ENCODE measurements at places on chromosomes 3 and 15.

GRCh38 chr3:166291186-166291955 is 454.1 kb upstream of the BCHE start:
- DNase-seq: no peak

- DNase-seq: no peak
Measured at GRCh38 chr3:188067932-188068331, 86.0 kb upstream of the LPP start.

DNA sequence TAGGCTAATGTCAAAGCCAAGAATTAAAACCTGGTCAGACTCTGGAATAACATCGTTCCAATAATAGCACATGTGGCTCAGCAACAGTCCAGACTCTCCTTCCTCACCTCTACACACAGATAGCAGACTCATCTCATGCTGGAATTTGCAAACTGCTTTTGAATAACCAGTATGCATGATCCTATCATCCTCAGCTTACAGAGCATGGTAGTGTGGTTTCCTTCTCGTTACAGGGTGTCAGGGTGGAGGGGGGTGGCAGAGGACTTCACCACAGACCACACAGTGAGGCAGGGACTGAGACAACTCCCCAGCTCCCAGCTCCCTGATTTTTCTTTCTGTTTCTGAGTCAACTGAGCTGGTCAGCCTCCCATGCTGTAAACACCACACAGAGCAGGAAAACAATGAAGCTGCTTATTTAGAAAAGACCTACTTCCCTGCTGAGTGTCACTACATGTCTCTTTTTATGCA is 101.6 kb downstream of the RPL22L1 start:
- DNase-seq: no peak

DNA sequence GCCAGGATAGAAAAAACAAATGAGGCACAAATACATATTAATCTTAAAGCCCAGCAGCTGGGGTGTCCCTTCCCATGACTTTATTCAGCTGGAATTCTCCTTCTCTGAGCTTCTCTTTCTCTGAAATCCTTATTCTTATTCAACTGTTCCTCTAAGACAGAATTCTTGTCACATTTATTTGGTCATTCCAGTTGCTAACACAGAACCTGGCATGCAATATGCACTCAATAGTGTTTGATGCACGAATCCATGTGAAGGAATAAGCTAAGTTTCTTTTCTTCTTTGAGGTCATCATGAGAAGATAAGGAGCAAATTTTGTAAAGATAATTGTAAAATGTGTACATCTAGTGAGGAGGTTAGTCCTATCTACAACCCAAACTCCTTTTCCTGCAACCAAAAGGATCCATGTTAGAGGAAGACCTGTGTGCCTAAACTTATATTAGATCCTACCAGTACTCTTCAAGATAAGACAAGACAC is 154.2 kb upstream of the KCNMB2 start:
- no peak for DNase-seq

DNA sequence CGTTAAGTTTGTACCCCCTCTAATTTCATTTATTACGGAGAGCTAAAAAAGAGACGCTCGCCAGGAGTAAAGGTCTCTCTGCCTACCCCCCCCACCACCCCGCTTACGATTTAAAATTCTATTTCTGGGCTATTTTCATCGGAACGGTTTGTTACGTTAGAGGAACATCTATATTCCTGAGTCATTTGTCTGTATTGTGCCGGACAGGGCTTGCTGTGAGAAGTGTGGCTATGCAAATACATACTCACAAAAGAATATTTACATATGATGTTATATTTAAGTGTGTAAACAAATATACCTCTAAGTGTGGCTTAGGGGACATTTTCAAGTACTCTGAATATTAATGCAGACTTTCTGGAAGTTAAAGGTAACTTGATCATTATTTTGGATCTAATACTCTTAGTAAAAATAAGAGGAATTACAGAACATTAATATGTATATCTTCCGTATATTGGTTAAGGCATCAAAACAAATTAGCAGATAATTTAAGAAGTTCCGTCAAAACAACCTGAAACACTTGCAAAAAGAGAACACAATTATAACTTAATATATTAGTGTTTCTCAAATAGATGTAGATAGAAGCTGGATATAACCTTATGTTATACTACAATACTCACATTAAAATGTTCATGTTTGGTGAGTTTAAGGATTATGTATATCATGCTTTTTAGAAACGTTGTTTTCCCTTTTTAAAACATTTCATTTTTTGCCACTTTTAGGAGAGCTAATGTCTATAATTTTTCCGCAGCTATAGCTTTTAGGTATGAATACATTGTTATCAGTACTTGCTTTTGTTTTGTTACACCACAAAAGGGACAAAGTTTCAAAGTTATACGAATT is 1.6 kb upstream of the SHOX2 start:
- no peak for DNase-seq

GRCh38 chr3:41574900-41575299 is 375.6 kb downstream of the CTNNB1 start:
- DNase-seq: no peak

- no peak for DNase-seq
Measured at GRCh38 chr15:52243697-52244555, 51.7 kb downstream of the MYO5C start.

DNA sequence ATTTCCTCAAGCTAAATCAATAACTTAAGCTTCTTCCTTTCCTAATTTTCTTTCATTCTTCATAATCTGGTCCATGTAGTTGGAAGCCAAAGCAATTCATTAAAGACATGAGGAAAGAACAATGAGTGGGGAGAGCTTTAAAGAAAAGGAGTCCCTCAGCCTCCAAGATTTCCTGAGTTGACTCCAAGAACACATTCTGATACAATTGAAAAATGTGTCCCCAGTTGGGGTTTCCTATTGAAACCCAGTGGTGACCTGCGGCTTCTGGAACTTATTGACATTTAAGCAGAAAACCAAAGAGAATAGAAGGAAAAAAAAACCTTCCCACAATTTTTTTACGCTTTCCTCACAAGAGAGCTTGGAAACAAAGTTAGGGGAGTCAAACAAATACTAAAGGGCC is 37.0 kb downstream of the ATP8B4 start:
- no peak for DNase-seq

- no peak for DNase-seq
Measured at GRCh38 chr15:59159210-59159609, 47.4 kb upstream of the LDHAL6B start.

GRCh38 chr3:143753006-143753405 is 95.3 kb downstream of the SLC9A9 start:
- no peak for DNase-seq

DNA sequence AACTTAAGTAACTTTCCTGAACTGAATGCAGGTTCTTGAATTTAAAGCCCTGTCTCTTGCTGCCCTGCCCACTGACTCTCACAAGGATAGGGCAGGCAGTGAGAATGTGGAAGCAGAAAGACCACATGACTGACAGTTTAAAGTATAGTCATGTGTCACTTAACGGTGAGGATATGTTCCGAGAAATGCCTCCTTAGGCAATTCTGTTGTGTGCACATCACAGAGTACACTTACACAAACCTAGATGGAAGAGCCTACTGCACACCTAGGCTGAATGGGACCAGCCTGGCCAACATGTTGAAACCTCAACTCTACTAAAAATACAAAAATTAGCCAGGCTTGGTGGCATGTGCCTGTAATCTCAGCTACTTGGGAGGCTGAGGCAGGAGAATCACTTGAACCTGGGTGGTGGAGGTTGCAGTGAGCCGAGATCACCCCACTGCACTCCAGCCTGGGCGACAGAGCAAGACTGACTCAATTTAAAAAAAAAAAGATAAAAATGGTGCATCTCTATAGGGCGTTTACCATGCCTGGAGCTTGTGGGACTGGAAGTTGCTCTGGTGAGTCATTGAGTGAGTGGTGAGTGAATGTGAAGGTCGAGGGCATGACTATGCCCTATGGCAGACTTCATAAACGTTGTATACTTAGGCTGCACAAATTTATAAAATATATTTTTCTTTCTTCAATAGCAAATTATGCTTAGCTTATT is 18.9 kb upstream of the COPG1 start:
- DNase-seq: no peak

DNA sequence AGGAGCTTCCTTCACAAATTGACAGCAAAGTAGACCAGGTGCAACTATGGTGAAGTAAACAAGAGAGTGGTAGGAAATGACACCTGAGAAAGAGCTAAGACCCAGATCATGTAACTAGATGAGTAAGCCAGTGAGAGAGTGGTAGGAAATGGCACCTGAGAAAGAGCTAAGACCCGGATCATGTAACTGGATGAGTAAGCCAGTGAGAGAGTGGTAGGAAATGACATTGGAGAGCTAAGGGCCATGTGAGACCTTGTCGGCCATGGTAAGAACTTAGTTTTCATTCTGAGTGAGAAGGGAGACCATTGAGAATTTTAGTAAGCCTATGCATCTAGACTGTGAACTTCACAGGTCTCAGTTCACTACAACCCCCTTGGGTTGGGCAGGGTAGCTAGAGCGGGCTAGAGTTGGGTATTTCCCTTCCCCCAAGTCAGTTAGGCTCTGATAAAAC is 5.4 kb upstream of the SENP7 start:
- no peak for DNase-seq

DNA sequence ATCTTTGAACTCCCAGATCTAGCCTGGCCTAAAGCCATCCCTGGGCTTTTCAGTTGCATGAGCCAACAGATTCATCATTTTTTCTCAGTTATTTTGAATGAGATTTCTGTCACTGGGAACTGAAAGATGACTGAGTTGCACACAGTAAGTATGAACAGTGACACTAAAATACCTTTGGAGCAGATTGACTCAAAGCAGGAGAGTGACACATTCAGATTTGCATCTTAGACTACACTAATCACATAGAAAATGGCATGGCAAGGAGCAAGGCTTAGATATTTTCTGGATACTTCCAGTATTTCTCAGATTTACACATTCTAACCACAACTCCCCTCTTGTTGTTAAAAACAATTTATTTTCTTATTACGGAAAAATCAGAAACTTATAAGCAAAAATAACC is 32.8 kb downstream of the SEC62 start:
- DNase-seq: no peak

DNA sequence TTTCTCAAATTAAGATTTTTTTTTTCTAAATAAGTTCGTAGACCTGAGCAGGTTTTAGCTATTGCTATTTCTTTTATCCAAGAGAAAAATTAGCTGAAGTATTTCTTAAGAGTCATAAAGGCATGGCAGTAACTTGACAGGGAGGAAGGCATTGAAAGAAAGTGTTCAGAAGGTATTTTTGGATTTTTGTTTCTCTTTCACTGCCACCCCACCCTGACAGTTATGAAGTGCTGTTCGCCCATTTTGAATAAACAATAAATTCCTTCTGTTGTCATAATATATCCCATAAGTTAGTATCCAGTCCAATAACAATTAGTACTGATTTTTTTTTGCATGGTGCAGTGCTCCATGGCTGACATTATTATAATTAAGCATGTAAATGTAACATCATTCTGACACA is 363.0 kb downstream of the NR2F2 start:
- no peak for DNase-seq

- peak; percentile 85 for DNase-seq
Measured at GRCh38 chr15:47717036-47717612, at the start of gene SEMA6D. TSS of gene SEMA6D (plus strand) at chr15:47717505. CDS start at chr15:47759799, 42,294 bp downstream.

DNA sequence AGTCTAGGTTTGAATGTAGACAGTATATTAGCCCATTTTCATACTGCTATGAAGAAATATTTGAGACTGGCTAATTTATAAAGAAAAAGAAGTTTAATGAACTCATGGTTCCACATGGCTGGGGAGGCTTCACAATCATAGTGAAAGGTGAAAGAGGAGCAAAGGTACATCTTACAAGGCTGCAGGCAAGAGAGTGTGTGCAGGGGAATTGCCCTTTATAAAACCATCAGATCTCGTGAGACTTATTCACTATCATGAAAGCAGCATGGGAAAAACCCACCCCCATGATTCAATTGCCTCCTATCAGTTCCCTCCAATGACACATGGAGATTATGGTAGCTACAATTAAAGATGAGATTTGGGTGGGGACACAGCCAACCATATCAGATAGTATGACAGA is 440.1 kb upstream of the ARHGEF26 start:
- no peak for DNase-seq

GRCh38 chr15:31179693-31180092 is 78.2 kb upstream of the TRPM1 start:
- no peak for DNase-seq

DNA sequence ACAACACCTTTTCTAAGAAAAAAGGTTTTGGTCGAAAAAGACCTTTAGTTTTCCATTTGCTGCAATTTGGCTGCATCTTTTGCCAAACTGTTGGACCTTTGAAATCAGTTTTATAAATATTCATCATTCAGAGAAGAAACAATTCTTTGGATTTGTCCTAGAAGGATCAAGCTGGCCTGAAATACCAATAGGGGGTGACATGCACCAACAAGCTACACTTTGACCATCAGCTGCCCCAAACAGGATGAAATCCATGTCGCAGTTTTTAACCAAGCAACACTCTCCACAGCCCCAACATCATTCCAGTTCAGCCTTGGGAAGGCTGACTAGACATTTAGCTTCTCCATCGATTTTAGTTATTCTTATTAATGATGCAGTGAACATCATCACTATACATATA is 9.8 kb downstream of the RPL15 start:
- DNase-seq: no peak

DNA sequence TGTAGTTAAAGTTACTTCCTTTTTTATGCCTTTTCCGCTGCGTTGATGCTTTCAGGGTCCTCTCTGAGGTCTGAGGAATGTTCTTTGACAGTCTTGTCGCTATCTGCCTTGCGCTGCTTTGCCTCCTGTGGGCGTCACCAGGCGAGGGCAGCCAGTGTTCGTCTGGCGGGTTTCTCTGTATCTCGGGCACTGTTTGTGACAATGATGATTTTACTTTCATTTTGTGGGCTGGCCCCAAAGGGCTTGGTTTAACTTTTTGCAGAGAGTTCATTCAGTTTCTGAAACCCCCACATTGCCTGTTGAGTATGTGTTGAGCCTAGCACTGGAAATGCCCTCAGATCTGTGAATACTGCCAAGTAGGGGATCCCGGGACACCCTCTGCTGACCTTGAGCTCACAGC is 24.6 kb upstream of the SACM1L start:
- DNase-seq: no peak

- no peak for DNase-seq
Measured at GRCh38 chr3:142651711-142652110, 55.5 kb downstream of the PLS1 start.

DNA sequence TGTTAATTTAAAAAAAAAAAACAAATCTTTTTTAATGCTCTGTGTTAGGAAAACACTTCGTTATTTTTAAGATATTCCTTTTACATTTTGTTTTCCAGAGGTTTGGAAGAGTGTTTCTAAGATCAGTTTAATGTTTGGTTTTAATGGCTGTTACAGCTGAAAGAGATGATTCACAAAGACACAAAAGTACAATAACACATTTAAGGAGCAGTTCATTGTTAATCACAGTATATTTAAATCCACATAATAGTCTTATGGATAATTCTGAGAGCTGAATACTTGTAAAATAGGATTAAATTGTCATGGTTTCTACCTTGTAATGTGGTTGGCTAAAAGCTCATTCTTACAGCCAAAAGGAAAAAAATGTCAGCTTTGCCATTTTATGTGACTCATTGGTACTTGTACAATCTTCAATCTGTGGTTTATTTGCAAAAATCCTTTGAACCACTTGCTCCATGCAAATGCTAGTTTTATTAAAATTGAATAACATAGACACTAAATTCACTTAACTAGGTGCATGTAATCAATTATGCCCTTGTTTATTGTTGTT is 426.4 kb downstream of the NLGN1 start:
- no peak for DNase-seq
